Activated T-cell treated with anti-CD3 and anti-CD28 coated beads, Interleukin-2, amount 50 U/mL, for 24 hours (primary cell): ENCODE measurements at places on chromosomes 2 and 18.

- no peak for DNase-seq
Observed at GRCh38 chr2:199572571-199572970, 114.8 kb upstream of the SATB2 start.

DNA sequence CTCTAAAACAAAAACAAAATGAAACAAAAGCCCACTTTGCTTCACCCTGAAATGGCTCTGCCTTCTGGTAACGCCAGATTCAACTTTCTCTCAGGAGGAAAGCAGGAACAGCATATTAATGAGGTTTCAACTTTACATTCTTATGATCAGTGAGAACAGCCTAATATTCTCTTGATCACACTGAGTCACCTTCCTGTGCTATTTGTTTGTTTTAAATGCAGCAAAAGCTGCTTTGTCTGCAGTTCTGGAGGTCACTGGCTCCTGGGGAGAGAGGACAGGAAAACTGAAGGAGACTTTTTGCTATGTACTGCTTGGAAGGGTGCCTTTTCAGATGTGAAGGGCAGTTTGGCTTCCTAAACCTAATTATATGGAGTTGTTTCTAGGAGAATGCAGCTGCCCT is 48.1 kb downstream of the MAIP1 start:
- no peak for DNase-seq

- no peak for DNase-seq
Observed at GRCh38 chr2:154375579-154375931, 322.9 kb upstream of the KCNJ3 start.

DNA sequence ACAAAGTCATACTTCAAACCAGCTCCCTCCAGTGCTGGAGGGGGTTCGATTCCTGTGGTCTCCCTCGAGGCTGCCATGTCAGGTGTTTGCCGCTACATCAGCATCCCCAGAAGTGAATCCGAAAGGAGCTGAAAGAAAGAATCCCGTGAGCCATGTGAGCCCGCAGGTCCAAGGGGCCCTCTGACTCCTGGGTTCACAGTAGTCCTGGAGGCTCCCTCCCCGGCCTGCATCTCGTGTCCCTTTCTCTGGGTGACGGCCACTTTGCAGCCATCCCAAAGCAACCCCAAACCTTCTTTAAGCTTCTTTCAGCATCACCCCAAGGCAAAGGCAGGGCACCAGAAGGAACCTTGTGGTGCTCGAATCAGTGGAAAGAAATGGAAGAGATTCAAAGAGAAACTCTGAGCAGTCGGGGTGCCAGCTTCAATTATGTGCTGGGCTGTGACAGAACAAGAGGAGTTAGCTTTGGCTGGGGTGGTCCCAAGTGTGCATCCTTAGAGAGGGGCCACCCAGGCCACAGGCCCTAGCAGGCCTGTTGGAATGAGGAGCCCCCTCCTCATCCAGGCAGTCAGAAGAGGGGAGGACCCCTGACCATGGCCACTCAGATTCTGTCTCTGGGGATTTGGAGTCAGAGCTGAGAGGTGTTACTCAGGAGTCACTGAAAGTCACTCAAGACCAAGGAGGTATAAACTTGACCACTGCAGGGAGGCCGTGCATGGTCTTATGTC is 59.7 kb downstream of the CIB4 start:
- DNase-seq, result peak; percentile 13

DNA sequence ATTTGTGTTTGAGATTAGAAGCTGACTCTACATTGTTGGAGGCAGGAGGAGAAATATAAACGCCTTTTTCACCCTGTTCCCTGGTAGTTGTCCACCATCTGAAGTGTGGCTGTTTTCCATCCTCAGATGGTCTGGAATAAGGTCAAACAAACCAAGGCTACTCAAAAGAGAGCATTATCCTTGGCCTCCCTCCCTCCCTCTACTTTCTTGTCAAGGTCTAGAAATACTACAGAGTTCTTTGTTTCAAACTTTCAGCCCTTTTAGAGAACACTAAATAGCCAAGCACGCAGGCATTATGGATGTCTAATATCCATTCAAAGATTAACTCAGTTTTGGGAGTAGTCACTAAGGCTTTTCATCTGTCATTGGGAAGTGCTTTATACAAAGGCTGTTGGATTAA is 215.8 kb upstream of the ITGA4 start:
- no peak for DNase-seq

DNA sequence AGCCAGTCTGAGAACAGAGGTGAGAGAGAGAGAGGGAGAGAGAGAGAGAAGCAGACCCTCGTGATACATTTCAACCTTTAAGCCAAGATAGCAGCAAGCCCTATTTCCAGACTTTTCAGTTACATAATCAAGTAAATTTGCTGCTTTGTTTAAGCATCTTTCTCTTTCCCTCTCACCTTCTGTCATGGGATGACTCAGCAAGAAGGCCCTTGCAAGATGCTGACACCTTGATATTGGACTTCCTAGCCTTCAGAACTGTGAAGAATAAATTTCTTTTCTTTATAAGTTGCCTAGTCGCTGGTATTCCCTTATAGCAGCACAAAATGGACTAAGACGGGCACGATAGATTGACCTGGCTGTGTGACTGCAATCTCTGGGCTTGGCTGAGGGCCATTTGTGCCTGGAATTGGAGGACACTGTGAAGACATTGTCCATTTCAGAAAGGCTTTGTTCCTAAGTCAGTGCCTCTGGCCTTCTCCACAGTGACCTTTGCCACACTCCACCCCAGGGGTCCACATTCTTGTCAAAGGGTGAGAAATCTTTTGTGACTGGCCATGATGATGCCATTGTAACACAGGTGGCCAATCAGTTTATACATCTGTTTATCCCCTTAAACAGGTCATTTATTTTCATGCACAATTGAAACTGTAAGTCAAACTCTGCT is 51.3 kb upstream of the ITSN2 start:
- no peak for DNase-seq

GRCh38 chr18:33146014-33146413 is 294.5 kb downstream of the CCDC178 start:
- DNase-seq, result no peak

DNA sequence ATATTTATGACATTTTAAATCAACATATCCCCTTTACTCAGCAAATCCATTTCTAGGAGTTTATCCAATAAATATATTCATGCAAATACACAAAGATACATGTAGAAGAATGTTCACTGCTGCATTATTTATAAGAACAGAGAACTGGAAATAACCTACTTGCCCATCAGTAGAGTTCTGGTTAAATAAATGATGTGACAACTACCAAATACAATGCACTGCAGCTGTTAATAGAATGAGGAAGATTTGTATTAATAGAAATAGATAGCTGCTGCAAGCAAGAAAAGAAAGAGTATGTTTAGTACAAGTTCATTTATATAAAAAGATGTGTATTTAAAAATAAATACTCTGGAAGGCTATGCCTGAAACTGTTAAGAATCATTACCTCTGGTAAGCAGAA is 49.3 kb upstream of the CSRNP3 start:
- no peak for DNase-seq

- DNase-seq, result no peak
Observed at GRCh38 chr2:40404517-40404916, 47.4 kb downstream of the SLC8A1 start.

DNA sequence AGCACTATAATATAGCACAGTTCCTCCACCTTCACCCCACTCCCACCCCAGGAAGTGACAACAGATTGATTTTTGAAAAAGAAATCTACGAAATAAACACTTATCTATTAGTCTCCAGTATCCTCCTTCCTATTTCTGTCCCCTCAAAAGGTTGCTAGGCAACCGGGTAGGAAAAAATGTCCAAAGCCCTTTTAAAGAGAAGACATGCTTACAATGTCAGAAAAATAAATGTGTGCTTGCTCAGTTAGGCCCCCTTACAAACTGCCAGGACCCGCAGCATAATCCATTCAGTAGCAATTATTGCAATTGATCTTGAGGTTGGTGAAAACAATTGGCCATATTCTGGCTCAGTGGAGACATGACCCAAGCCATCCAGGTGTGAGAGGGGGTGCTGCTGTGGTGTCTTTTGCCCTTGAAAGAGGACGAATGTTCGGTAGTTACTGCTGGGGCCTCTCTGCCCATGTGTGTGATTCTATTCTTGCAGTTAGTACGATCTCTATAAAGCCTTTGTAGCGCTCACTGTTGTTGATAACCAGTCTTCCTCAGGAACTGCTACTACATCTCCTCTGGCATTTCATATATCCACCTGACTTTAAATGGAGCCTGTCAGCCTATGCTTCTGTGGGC is 144.3 kb downstream of the MYO3B start:
- no peak for DNase-seq
